AG04450 (cell line): ENCODE measurements at places on chromosomes 11 and 22. TPM values are rescaled to one million over a fixed set of nuclear protein-coding genes. Genes with fewer than 3 reads are reported as not detected.

- no peak for DNase-seq
Observed at GRCh38 chr11:78418584-78419211, 1.1 kb upstream of the GAB2 start.

The MDK gene
- polyA plus RNA-seq, result 445 and 578 TPM in 2 replicates

The CRYBA4 gene
- not detected in 2 replicates for polyA plus RNA-seq

DNA sequence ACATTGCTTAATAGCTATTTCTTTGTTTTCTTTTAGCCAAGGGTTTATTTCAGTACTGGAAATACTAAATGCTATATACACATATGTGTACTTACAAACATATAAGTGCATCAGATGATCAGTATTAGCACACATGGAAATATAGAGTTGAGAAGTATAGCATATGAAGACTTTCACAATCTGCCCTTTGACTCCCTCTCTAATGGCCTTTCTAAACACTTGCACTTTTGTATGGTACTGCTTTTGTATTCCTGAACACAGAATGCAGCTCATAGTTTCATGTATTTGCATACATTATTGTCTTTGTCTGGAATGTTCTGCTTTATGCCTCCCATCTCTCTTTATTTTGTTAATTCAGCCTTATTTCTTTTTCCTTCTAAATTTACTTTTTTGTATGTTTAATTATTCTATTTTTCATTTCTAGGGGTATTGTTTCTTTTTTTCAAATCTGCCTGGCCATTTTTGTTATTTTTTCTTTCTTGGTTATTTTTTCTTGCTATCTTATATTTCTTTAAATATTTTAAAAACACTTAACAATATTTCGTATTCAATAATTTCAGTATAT is 28.8 kb downstream of the ACER3 start:
- no peak for DNase-seq

DNA sequence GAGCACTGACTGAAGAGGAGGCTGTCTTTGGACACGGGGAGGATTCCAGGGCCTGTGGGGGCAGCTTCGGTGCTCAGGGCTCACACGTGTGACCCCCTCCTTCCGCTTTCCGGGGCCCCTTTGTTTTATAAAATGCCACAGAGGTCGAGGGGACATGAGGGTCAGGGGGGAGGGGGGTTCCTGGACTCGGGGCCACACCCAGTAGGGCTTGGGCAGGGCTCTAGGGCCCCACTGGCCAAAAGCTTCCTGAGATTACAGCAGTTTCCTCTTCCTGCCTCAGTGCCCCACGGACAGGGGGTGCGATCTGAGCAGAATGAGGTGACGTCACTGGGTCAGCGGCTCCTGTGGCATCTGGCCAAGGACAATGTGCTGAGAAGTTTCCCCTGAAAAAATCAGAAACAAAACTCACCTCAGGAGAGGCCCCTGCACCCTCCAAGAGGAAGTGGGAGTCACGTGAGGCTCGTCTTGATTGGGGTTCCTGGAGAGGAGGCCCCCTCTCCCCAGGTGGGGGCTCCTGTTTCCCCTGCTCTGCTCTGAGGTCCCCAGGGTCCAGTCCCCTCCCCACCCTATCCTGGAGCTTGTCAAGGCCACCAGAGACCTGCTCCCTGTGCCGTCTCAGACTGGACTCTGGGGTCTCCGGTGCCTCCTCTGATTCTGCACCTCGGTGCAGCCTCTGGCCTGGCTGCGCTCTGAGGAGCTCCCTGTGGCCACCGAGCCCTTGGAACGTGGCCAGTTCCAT is 6.4 kb upstream of the IFITM3 start:
- DNase-seq, result no peak

The RGL4 gene
- not detected in 2 replicates for polyA plus RNA-seq

The RHOD gene
- 12.9 and 16.9 TPM in 2 replicates for polyA plus RNA-seq

DNA sequence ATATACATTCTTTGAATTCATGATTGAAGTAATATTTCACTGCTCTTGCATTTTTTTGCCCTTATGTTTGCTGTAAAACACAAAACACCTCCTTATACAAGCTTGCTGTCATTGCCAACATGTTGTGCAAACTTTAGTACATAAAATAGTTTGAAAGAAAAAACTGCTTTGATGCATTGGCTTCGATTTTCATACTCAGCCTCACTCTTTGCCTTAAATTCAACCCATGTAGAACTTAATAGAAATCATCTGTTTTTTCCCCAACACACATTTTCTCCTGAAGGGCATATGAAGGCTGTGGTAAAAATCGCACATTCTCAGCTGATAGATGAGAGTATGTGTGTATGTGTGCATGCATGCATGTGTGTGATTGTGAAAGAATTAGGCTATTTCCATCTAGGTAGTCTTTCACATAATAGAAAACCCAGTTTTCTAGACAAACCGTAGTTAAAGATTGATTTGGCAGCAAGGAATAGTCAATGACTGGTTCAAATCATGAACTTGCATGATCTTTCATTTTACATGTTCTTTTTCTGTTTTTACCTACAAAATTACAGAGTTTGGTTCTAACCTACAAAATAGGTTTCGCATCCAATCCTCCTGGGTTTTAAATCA is 72.8 kb upstream of the MTMR2 start:
- DNase-seq, result no peak

DNA sequence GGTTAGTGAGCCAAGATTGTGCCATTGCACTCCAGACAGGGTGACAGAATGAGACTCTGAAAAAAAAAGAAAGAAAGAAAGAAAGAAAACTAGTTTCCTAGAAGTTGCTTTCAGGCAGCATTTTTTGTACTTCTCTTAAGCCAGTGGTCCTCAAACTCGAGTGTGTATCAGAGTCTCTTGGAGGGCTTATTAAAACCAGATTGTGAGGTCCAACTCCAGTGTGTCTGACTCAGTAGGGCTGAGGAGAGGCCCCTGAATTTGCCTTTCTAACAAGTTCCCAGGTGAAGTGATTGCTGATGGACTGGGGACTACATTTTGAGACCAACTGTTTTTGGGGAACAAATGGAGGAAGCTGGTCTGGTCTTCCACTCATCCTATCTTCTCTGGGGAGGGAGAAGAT is 57.5 kb upstream of the VSTM5 start:
- no peak for DNase-seq

The RNF169 gene
- 10.0 and 12.3 TPM in 2 replicates for polyA plus RNA-seq

DNA sequence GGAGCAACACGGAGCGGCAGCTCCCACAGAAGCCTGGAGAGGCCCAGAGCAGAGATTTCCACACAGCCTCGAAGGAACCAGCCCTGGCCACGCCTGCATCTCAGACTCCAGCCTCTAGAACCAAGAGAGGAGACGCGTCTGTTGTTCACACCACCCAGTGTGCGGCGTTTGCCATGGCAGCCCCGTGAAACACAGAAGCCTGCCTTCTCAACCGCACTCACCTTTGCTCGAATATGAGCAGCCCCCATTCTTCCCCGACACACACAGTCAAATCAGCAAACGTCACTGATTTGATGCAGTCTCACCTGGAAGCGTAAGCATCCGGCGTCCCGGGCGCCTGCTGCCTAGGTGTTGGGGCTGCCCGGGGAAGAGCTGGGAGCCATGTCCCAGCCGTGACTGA is 14.2 kb upstream of the TALDO1 start:
- no peak for DNase-seq

DNA sequence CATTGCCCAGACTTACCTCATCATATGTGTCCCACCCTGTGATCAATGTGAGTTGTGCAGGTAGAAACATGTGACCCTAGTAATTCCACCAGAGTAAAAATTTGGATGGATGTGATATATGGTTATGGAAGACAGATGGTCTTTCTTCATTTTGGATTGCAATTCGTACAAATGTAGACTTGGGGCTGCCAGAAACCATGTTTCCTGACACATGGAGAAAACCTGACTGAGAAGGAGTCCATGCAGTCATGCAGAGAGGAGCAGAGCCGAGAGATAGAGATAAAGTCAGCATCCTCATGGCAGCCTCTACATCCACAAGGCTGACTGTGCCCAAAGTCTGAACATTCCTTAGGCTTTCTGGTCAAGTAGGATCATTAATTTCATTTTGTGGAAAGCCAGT is 678.1 kb upstream of the KIRREL3 start:
- no peak for DNase-seq

The CSTF3 gene
- polyA plus RNA-seq, result 29.9 and 38.6 TPM in 2 replicates

The ISX gene
- polyA plus RNA-seq, result not detected in 2 replicates

- DNase-seq, result no peak
Observed at GRCh38 chr22:48824712-48825651, 1002.7 kb downstream of the BRD1 start.

DNA sequence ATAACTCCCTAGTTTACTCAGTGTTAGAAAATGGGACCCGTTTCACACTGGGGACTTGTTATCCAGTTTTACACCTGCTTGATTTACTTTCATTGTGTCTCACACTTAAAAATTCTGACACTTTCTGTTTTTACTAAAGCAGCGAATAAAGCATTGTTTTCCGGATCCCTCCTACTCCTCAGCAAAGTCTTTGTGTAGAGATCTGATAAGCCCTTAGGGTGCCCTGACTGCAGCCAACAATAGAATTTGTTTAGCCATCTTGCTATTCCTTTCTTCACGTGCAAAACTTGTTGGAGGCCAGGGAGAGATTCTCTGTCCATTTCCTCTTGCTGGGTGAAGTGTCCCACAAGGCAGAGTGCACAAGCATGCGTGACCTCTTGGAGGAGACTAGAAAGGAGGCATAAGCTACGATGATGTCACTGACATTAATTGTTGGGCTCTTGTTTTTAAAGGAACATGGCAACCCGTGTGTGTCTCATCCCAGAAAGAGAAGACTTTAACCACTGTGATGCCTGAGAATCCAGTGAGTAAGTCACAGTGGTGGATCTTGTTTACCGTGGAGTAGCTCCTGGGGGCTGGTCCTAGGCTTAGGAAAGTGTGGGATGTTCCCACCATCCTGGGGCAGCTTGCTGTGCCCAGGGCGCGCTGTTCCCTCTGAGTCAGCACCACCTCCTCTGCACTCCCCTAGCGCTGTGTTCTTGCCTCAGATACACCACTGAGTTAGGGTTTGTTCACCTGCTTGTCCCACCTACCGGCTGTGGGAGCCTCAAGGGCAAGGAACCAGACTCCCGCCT is 27.7 kb downstream of the MICAL2 start:
- peak; percentile 83 for DNase-seq

GRCh38 chr11:12142909-12143308 is 32.5 kb downstream of the MICAL2 start:
- DNase-seq, result no peak

The CSRP3 gene
- polyA plus RNA-seq, result not detected in 2 replicates

- no peak for DNase-seq
Observed at GRCh38 chr11:31913985-31914384, 102.9 kb upstream of the PAX6 start.

DNA sequence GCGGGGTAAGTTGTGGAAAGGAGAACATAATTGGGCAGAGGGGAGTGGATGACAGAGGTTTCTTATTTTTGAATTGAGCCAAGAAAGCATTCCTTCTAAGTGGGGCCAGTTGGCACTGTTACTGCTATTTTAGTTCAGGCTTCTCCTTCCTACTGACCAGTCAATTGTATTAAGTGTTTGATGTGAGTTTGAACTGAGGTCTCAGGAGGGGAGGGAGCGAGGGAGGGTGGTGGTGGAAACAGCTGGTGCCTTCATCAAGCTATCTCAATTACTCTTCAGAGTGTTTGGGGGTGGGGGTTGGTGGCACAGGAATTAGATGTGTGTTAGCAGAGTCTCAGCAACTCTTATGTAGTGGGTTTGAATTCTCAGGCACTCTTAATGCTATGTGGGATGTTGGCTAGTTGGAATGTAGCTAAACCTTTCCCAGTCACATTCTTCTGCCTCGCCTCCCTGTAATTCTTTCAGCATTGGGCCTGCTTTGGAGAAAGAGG is 14.5 kb downstream of the CTNND1 start:
- no peak for DNase-seq

- no peak for DNase-seq
Observed at GRCh38 chr22:29062286-29062821, 723 bp upstream of the C22orf31 start.

- no peak for DNase-seq
Observed at GRCh38 chr11:75339685-75340409, 11.6 kb downstream of the ARRB1 start.

- DNase-seq, result peak; percentile 29
Observed at GRCh38 chr22:25110846-25111578, 88.6 kb upstream of the CRYBB3 start.

GRCh38 chr11:31636983-31637382 is 127.4 kb downstream of the ELP4 start:
- DNase-seq, result no peak

GRCh38 chr11:45395947-45396346 is 109.8 kb upstream of the SYT13 start:
- no peak for DNase-seq

The PDE3B gene
- polyA plus RNA-seq, result 0.10 and 0.19 TPM in 2 replicates

The NTM gene
- polyA plus RNA-seq, result 26.9 and 28.3 TPM in 2 replicates

DNA sequence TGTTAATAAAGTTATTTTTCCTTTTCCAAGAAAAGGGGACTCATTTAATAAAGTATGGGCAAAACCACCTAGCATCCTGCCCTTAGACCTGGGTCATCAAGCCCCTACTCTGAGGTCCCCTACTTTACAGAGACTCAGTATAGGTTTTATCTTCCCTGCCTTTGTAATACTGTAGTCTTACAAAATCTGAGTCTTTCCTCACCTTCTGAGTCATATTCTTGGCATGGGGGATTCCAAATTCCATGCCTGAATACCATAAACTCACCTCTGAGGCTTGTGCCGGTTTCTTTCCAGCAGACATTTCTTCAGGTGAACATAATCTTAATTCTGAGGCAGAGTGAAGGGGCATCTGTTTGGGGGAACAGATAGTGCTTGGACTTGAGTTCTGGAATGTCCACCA is 282.5 kb downstream of the KCNA4 start:
- no peak for DNase-seq

GRCh38 chr11:115775846-115776245 is 271.6 kb upstream of the CADM1 start:
- no peak for DNase-seq

The TUBA8 gene
- 2.7 and 3.0 TPM in 2 replicates for polyA plus RNA-seq

- DNase-seq, result no peak
Observed at GRCh38 chr22:27372969-27373670, 428.4 kb downstream of the MN1 start.

DNA sequence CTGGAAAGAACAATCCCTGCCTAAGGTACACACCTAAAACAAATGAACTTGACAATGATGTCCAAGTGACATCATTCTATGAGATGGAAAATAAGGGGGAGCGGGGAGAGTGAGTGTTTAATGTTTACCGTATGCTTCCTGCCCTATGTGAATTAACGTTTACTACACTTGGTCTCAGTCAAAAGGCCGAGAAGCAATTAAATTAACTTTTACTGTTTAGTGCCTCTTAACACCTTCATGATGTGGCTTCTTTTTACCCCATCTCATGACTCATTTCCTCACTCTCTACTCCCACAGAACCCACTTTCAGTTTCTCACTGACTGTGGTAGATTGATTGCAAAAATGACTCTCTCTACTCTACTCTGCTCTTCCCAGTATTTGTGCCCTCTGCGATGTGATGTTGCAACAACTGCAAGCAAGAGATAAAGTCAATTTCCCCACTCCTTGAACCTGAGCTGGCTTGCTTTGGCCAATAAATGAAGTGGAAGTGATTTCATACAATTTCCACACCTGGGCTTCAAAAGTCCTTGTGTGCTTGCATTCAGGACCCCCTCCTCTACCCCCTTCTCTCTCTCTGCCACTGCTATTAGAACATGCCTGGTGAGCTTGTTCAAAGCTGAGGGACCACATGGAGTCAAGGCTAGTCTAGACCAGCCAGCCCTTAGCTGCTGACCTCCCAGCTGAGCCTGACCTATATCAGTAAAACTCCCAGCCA is 11.6 kb upstream of the ALKBH3 start:
- no peak for DNase-seq

- no peak for DNase-seq
Observed at GRCh38 chr22:35918456-35918855, 110.2 kb downstream of the RBFOX2 start.

- no peak for DNase-seq
Observed at GRCh38 chr22:38724926-38725571, 19.3 kb downstream of the GTPBP1 start.

- no peak for DNase-seq
Observed at GRCh38 chr11:122786896-122787295, 51.4 kb upstream of the CRTAM start.
